Small intestine (tissue), 16 donors: ENCODE measurements at places on chromosomes 5 and 9.

DNA sequence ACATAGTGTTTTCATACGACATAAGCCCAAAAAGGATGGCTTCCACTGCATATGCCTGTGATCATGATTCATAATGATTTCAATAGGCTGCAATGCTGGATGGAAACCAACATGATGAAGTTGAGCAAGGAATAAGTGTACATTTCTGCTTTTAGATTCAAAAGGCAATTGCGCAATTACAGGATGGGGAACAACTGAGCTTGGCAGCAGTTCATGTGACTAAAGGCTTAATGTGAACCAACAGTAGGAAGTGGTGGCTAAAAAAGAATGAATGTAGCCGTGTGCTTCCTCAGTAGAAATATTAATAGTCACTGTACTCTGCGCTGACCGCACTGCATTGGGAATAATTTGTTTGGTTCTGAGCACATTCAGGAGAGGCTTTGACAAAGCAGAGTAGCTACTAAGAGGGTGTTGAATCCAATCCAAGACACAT is 51.2 kb downstream of the SLC1A3 start:
- H3K4me1 ChIP-seq = peaks cover 6% of the 10 kb centered on the region
- no peaks in the 10 kb centered on the region for H3K27me3 ChIP-seq
- no peaks in the 10 kb centered on the region for H3K36me3 ChIP-seq
- no peak overlapping the region for H3K27ac ChIP-seq
- peak; percentile 64 for DNase-seq
- no peak overlapping the region for H3K4me3 ChIP-seq

- H3K4me3 ChIP-seq = no peak overlapping the region
- no peaks in the 10 kb centered on the region for H3K4me1 ChIP-seq
- no peaks in the 10 kb centered on the region for H3K36me3 ChIP-seq
- H3K27ac ChIP-seq = no peak overlapping the region
Observed at GRCh38 chr5:58940446-58940845, 357.6 kb downstream of the RAB3C start.

DNA sequence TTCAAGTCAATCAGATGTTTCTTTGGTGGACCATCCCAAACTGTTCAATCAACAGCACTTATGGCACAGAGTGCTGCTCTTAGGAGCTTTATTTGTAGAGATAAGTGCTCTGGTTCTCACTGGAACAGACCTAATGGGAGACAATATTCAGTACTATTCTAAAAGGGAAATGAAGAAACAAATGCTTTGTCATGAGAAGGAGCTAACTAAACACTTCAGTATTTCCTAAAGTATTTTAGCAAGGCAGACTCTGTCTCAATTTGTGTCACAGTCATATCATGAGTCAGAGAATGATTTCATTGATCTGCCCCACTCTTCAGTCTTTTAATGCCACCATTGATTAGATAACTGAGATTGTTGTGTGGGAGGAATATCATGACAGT is 175.3 kb downstream of the SLF1 start:
- H3K4me1 ChIP-seq = no peaks in the 10 kb centered on the region
- H3K27ac ChIP-seq = no peak overlapping the region

GRCh38 chr5:135246605-135246922 is 152.5 kb downstream of the MACROH2A1 start:
- H3K27ac ChIP-seq = no peak overlapping the region
- H3K27me3 ChIP-seq = no peaks in the 10 kb centered on the region
- H3K36me3 ChIP-seq = no peaks in the 10 kb centered on the region
- no peak overlapping the region for H3K4me3 ChIP-seq
- DNase-seq = no peak

DNA sequence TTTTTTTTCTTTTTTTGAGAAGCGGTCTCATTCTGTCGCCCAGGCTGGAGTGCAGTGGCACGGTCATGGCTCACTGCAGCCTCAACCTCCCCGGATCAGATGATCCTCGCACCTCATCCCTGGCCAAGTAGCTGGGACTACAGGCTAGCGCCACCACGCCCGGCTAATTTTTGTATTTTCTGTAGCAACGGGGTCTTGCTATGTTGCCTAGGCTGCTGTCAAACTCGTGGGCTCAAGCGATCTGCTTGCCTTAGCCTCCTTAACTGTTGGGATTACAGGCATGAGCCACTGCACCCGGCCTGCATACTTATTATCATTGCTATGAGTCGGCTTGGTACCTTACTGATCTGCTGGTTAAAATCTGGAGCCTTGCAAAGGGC is 790 bp upstream of the IARS1 start:
- H3K4me1 ChIP-seq = peaks cover 6% of the 10 kb centered on the region
- no peaks in the 10 kb centered on the region for H3K27me3 ChIP-seq
- peak overlapping the region; percentile 82 for H3K4me3 ChIP-seq
- H3K36me3 ChIP-seq = peaks cover 4% of the 10 kb centered on the region
- DNase-seq = no peak

- no peak overlapping the region for H3K27ac ChIP-seq
- no peak for DNase-seq
- H3K4me1 ChIP-seq = no peaks in the 10 kb centered on the region
- H3K36me3 ChIP-seq = no peaks in the 10 kb centered on the region
- H3K4me3 ChIP-seq = no peak overlapping the region
- no peaks in the 10 kb centered on the region for H3K27me3 ChIP-seq
Observed at GRCh38 chr5:87770601-87771121, 357.9 kb upstream of the CCNH start.

GRCh38 chr9:89841456-89841855 is 236.6 kb downstream of the GADD45G start:
- H3K27ac ChIP-seq = no peak overlapping the region
- H3K4me3 ChIP-seq = no peak overlapping the region
- no peaks in the 10 kb centered on the region for H3K27me3 ChIP-seq

GRCh38 chr9:8473244-8474020 is 673.9 kb upstream of the DMAC1 start:
- H3K27ac ChIP-seq = no peak overlapping the region
- no peaks in the 10 kb centered on the region for H3K36me3 ChIP-seq
- H3K4me1 ChIP-seq = no peaks in the 10 kb centered on the region
- H3K27me3 ChIP-seq = no peaks in the 10 kb centered on the region
- DNase-seq = no peak

- H3K4me1 ChIP-seq = peaks cover 11% of the 10 kb centered on the region
- no peak overlapping the region for H3K4me3 ChIP-seq
- peak; percentile 75 for DNase-seq
- H3K27me3 ChIP-seq = no peaks in the 10 kb centered on the region
- H3K36me3 ChIP-seq = no peaks in the 10 kb centered on the region
- no peak overlapping the region for H3K27ac ChIP-seq
Observed at GRCh38 chr9:98998441-98999151, 54.9 kb downstream of the COL15A1 start.

DNA sequence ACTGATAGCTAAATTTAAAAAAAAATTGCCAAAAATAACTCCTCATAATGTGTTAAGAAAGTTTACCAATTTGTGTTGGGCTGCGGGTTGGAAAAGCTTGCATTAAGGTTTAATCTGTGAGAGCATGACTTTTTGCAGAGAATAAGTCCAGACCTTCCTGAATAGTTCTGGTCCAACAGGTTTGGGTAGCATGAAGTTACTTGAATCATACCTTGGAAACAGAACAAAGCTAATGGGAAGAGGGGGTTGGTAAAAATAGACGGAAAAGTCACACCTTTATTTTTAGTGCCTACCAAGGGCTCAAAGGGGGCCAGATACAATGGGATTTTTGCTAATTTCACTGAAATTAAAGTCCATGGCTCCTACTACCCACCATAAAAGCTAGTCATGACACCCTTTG is 17.1 kb upstream of the MATR3 start:
- peaks cover 5% of the 10 kb centered on the region for H3K4me1 ChIP-seq
- no peak overlapping the region for H3K4me3 ChIP-seq
- no peak for DNase-seq
- no peaks in the 10 kb centered on the region for H3K36me3 ChIP-seq

- no peaks in the 10 kb centered on the region for H3K36me3 ChIP-seq
- no peak for DNase-seq
- no peak overlapping the region for H3K4me3 ChIP-seq
- H3K27ac ChIP-seq = no peak overlapping the region
Observed at GRCh38 chr5:162824360-162824759, 613.0 kb upstream of the CCNG1 start.

DNA sequence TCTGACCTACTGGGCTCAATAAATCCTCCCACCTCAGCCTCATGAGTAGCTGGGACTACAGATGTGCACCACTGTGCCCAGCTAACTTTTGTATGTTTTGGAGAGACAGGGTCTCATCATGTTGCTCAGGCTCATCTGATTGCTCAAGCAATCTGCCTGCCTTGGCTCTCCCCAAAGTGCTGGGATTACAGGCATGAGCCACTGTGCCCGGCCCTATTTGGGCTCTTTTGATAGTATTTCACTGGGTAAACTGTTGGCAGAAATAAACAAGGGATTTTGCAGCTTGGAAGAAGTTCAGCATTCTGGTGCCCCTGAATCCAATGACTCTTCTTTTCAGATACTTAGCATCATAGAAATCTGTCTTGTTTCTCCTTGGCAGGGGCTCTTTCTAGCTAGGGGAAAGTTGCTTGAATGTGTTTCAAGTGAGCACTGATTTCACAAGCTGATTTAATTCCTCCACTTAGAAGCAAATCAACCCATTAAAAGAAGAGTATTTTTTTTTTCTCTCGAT is 146.8 kb downstream of the PAPPA start:
- DNase-seq = no peak
- H3K27ac ChIP-seq = no peak overlapping the region
- no peaks in the 10 kb centered on the region for H3K27me3 ChIP-seq

- no peaks in the 10 kb centered on the region for H3K36me3 ChIP-seq
- no peak for DNase-seq
- H3K27me3 ChIP-seq = no peaks in the 10 kb centered on the region
- peak overlapping the region; percentile 90 for H3K27ac ChIP-seq
Observed at GRCh38 chr9:120869726-120870125, 7.3 kb downstream of the PHF19 start.

GRCh38 chr9:131776473-131776872 is 36.6 kb upstream of the RAPGEF1 start:
- H3K4me3 ChIP-seq = no peak overlapping the region
- no peak overlapping the region for H3K27ac ChIP-seq
- DNase-seq = no peak
- no peaks in the 10 kb centered on the region for H3K4me1 ChIP-seq
- H3K27me3 ChIP-seq = no peaks in the 10 kb centered on the region
- H3K36me3 ChIP-seq = no peaks in the 10 kb centered on the region

- DNase-seq = peak; percentile 48
- H3K4me1 ChIP-seq = peaks cover 6% of the 10 kb centered on the region
- no peaks in the 10 kb centered on the region for H3K36me3 ChIP-seq
- H3K4me3 ChIP-seq = no peak overlapping the region
- H3K27ac ChIP-seq = peak overlapping the region; percentile 82
Observed at GRCh38 chr5:173781816-173782670, 106.1 kb upstream of the CPEB4 start.

DNA sequence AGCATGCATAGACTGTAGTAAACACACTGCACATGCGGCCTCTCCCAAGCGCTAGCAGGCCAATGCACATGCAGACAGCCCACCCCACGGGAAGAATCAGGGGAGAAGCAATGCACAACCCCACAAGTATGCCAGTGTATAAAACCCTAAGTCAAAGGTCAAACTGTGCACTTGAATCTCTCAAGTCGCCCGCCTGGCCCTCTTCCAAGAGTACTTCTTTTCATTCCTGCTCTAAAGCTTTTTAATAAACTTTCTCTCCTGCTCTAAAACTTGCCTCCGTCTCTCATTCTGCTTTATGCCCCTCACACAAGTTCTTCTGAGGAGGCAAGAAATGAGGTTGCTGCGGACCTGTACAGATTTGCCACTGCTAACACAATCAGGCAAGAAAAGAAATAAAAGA is 50.4 kb downstream of the PTPDC1 start:
- DNase-seq = no peak
- peaks cover 5% of the 10 kb centered on the region for H3K4me1 ChIP-seq
- no peak overlapping the region for H3K4me3 ChIP-seq
- H3K27me3 ChIP-seq = no peaks in the 10 kb centered on the region
- no peaks in the 10 kb centered on the region for H3K36me3 ChIP-seq
- H3K27ac ChIP-seq = no peak overlapping the region
